ENCODE measurements at places on chromosomes 5 and 9.
A peak's percentile ranks its signal among the peaks of the same experiment; 100 is the strongest.

- DNase-seq: no peak
Measured at GRCh38 chr9:119483153-119483552, 113.9 kb upstream of the BRINP1 start.

DNA sequence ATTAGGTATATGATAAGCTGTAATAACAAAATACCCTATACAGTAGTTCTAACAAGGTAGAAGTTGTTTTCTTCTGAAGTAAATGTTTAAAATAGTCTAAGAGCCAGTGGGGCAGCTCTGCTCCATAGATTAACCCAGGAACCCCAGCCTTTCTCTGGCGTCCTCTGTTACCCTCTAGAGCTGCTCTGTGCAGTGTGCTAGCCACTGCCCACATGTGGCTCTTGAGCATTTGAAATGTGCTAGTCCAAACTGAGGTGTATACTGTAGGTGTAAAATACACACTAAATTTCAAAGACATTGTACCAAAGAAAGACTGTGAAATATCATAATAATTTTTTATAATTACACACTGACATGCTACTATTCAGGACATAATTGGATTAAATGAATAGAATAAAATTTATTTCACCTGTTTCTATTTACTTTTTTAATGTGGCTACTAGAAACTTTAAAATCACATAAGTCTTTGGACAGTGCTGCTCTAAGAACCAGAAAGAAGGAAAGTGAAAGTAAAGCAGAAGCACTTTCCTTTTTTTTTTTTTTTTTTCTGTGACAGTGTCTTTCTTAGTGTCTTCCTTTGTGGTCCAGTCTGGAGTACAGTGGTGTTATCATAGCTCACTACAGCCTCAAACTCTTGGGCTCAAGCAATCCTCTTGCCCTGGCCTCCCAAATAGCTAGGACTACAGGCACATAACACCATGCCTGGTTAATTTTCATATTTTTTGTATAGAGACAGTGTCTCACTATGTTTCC is 39.3 kb downstream of the RAI14 start:
- DNase-seq: no peak

- no peak for DNase-seq
Measured at GRCh38 chr5:68848091-68848490, 245.7 kb upstream of the SLC30A5 start.

- no peak for DNase-seq
Measured at GRCh38 chr5:150519560-150519945, 11.6 kb downstream of the NDST1 start.

DNA sequence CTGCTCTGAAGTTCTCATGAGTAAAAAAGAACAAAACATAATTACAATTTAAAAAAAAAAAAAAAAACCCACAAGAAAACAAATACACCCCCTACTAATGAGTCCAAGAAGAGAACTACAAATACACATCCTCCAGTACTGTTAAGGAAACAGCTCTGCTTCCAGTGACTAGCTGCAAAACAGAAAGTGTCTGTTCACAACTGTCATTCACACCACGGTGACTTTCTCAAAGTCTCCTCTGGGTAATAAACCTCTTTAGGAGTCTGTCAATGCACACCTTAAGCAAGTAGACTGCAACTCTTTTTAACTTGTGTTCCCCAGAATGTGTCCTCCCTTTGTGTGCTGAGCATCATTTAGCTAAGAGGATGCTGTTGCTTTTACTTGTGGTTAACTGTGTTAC is 6.2 kb downstream of the REEP5 start:
- DNase-seq: peak; percentile 40

GRCh38 chr9:127595611-127596010 is 16.5 kb upstream of the STXBP1 start:
- DNase-seq: no peak

GRCh38 chr5:73121119-73121463 is 716 bp downstream of the TMEM171 start:
- DNase-seq: no peak

- DNase-seq: no peak
Measured at GRCh38 chr5:29811914-29812679, 1381.4 kb upstream of the CDH6 start.

- DNase-seq: no peak
Measured at GRCh38 chr5:97544678-97545077, 361.6 kb upstream of the RIOK2 start.

GRCh38 chr5:74179179-74179578 is 461.3 kb downstream of the ENC1 start:
- no peak for DNase-seq

DNA sequence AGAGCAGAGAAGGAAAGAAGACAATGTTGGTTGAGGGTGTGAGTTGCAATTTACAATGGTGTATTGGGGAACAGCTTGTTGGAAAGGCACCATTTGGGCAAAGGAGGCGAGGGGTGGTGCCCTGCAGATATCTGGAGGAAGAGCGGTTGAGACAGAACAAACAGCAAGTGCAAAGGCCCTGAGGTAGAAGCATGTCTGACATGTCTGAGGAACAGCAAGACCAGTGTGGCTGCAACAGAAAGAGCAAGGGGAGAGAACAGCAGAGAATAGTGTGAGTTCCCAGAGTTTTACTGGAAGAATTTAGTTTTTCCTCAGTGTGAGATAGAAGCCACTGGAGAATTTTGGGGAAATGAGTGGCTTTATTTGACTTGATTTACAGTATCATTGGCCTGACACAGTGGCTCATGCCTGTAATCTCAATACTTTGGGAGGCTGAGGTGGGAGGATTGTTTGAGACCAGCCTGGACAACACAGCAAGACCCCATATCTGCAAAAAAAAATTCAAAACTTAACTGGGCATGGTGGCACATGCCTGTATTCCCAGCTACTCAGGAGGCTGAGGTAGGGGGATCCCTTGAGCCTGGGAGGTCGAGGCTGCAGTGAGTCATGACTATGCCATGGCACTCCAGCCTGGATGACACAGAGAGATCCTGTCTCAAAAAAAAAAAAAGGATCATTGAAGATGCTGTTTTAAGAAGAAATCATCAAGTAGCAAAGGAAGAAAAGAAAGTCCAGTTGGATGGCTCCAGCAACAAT is 13.6 kb downstream of the CMBL start:
- DNase-seq: no peak

GRCh38 chr5:72034770-72035169 is 72.5 kb upstream of the MAP1B start:
- no peak for DNase-seq

GRCh38 chr5:62299600-62299999 is 6.4 kb upstream of the KIF2A start:
- DNase-seq: no peak

DNA sequence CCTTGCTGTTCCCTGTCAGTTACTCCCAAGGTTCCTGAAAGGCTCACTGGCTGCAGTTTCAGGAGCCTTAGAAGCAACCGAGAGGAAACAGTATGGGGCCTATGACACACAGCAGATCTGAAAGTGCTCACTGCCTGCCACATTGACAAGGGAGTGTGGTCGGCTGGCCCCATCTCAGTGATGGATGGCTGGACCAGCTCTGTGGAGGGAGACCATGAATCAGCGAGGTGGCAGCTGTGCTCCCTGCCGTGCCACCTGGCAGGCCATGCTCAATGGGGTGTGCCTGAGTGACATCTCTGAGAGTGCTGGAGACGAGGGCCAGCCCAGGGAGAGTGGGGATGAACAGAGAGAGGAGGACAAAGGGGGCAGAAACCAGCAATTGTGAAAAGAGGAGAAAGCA is 49.1 kb downstream of the DOCK2 start:
- no peak for DNase-seq

DNA sequence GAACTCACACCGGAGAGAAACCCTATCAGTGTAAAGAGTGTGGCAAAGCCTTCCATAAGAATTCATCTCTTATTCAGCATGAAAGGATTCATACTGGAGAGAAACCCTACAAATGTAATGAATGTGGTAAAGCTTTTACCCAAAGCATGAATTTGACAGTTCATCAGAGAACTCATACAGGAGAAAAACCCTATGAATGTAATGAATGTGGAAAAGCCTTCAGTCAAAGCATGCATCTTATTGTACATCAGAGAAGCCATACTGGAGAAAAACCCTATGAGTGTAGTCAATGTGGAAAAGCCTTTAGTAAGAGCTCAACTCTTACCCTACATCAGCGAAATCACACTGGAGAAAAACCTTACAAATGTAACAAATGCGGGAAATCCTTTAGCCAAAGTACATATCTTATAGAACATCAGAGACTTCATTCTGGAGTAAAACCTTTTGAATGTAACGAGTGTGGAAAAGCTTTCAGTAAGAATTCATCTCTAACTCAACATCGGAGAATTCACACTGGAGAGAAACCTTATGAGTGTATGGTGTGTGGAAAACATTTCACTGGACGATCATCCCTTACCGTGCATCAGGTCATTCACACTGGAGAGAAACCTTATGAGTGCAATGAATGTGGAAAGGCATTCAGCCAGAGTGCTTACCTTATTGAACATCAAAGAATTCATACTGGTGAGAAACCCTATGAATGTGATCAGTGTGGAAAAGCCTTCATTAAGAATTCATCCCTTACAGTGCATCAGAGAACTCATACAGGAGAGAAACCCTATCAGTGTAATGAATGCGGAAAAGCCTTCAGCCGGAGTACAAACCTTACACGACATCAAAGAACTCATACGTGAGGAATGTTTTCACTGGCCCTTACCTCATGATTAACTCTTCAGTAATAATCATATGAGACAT is 8.9 kb upstream of the ZNF454 start:
- DNase-seq: no peak

DNA sequence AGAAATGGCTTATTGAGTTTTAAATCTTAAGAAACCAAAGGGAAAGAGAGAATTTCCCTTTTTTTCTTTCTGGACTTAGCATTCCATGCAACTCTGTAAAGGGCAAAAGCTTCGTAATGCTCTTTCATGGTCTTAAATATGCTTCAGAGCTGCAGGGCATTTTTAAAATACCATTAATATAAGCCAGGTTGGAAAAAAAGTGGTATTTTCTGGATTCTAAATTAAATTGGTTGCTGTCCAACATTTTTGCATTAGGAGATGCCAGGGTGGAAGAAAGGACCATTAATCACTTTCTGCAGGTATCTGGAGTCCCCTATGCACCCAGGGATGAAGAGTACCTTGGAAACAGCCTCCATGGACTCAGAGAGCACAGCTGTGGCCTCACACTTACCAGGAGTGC is 215.1 kb upstream of the DAPK1 start:
- no peak for DNase-seq
